ENCODE measurements at places on chromosomes 2 and 18.

DNA sequence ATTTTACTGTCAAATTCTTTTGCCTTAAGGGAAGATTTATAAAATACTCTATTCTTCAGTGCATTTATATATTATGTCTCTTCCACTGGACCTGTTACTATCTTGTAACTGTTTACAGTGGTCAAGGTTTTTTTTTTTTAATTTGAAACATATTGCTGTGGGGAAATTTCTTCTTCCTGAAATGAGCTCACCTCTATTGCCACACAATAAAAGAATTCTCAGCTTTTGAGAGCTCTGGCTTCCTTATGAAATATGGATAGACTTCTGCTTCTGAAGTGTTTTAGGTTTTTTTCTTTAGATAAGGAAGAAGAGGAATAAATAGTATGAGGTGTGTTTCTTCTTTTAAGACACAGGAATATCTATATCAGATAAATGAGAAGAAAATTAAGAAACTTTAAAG is 7.7 kb downstream of the VRK2 start:
- DNase-seq = no peak

DNA sequence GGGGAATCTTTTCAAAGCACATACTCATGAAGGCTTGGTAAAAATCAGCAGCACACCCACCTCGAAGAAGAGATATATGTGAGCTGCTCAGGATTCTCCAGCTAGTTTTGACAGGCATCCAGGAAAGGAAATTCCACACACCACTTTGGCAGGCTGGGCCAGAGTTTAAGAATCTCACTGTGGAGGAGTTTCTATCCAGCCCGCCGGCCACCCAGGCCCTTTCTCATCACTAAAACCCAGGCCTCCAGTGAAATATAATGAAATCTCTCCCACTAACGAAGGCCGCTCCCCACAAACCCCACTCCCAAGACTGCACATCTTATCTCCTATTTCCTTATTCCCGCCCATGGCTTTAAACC is 202.0 kb downstream of the GLI2 start:
- no peak for DNase-seq

DNA sequence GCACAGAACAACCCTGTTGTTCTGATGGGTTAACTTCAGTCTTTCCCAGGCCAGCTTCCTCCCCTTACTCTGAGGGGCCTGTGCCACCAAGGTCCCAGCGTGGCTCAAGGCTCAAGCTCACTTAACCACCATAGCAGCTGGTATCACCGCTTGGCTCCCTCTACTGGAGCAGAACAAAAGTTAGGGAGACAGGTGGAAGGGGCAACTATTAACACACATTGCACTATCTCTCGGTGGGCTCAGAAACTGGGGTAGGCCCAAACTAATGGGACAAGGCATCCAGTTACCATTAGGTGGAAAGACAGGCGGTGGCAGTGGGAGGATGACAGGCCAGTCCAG is 88.7 kb upstream of the ATL2 start:
- peak; percentile 23 for DNase-seq

GRCh38 chr2:15748736-15749323 is 157.2 kb downstream of the DDX1 start:
- DNase-seq = peak; percentile 17

GRCh38 chr2:224645722-224646121 is 60.6 kb upstream of the CUL3 start:
- DNase-seq = no peak

GRCh38 chr18:48295586-48296311 is 113.4 kb downstream of the ZBTB7C start:
- no peak for DNase-seq

- DNase-seq = no peak
Observed at GRCh38 chr2:174591740-174592139, 5.9 kb downstream of the WIPF1 start.

GRCh38 chr2:108571286-108571685 is 37.0 kb downstream of the LIMS1 start:
- DNase-seq = no peak

- DNase-seq = peak; percentile 71
Observed at GRCh38 chr18:23237524-23238151, 102.4 kb downstream of the CABLES1 start.

DNA sequence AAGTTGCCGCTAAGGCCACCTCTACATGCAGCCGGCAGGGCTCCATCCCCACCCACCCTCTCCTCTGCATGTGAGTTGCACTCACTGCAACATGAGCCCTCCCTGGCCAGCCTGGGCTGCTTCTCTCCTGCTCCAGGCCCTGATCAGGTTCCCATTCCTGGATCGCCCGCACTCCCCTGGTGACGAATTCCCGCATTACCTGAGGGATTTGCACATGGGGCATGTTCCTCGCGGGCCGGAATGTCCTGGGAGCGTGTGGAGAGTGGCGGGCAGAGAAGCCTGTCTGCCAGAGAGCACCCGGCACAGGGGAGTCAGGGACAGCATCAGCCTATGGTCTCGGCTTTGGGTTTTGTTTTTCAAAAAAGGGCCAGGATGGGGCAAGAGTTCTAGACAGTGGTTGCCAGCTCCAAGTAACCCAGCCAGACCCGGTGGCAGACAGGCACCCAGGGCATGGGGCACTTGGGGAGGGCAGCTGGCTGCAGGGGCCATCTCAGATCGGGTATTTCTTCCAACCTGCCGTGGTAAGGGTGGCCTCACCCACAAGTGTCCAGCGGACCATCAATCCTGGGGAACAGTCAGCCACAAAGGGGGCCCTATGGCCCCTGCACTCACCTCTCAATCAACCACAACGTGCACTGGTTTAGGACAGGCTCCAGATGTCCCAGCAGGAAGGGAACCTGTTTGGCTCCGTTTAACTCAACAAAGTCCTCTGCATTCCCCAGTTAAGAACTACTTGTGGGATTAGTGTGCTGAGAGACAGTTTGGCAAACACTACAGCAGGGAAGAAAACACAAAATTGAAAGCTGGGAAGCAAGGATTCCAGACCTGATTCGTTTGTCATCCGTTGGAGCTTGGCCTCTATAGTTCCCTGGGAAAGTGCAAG is 187.7 kb downstream of the SMAD7 start:
- no peak for DNase-seq

GRCh38 chr2:16617282-16618266 is 48.1 kb downstream of the CYRIA start:
- no peak for DNase-seq

- no peak for DNase-seq
Observed at GRCh38 chr18:69217196-69218000, 183.3 kb upstream of the DOK6 start.

GRCh38 chr2:60710707-60711106 is 45.4 kb upstream of the PAPOLG start:
- DNase-seq = no peak

DNA sequence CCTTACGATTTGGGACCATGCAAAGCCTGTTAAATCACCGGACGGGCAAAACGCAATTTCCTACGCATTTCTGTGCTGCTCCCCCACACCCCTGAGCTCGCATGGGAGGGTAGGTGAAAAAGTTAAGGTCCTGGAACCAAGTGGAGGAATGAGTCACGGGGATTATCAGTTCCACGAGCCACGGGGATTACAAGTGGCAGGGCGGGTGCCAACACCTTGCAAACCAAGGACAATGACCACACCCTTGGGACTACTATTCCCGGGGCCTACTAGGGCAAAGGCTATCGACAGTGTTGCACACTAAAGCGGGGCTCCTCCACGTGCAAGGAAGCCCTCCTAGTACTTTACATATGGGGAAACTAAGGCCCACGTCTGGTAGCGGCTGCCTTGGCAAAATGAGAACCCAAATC is 447 bp downstream of the RETSAT start:
- DNase-seq = peak; percentile 35

- no peak for DNase-seq
Observed at GRCh38 chr2:96345438-96345837, 9.9 kb downstream of the NCAPH start.

DNA sequence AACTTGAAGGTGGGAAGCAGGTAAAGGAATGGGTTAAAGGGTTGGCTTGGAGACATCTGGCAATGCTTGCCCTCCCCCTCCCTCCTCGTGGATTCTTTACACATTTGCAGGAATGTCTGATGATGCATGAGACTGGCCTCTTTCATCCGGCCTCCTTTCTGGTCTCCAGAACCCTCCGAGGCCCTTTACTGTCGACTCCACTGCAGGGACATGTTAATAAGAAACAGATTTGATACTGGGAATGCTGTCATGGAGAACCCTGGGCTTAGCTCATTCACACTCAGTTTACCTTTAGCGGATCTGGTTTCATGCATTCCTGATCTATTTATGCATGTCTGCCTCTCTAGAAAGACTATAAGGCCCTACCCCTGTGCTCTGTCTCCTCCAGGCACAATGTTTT is 238.7 kb downstream of the TGIF1 start:
- DNase-seq = no peak

DNA sequence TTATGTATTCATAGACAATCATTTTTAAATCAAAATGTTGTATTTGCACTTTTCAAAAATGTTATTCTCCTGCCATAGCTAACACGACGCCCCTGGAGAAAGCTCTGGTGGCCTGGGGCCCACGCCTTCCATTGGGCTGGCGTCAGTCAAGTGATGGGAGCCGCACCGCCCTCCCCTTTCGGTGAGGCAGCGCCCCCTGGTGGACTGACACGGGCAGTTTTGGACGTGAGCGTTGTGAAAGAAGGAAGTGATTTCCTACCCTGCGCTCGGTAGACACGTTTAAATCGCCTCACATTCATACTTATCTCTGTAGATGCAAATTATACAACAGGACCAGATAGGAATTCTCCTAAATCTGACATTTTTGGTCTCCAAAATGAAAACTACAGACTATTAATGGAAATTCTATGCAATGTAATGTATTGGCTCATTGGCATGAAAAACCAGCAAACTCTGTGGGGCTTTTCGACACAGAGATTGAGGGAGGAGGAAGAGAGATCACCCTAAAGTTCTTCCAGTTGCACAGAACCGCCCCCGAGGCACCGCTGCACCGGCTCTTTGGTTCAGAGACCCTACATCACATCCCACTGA is 326.2 kb upstream of the SOX11 start:
- DNase-seq = peak; percentile 67

- no peak for DNase-seq
Observed at GRCh38 chr2:28250006-28250405, 142.7 kb upstream of the FOSL2 start.

DNA sequence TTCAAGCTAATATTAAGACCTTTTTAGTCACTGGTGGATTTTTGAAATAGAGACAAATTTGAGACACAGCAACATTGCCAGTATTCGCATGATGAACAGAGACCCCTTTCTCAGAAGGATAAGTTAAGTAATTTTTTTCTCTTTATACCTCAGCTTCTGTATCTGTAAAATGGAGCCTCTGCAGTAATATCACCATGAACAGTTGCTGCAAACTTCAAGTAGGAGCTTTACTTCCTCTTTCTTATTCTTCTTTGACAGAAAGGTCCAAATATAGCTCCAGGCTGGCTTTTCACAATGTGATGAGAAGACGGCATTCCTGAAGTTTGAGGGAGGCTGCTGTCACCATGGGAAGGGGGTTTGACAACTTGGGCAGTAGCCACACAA is 158.7 kb downstream of the TDRD15 start:
- DNase-seq = no peak

DNA sequence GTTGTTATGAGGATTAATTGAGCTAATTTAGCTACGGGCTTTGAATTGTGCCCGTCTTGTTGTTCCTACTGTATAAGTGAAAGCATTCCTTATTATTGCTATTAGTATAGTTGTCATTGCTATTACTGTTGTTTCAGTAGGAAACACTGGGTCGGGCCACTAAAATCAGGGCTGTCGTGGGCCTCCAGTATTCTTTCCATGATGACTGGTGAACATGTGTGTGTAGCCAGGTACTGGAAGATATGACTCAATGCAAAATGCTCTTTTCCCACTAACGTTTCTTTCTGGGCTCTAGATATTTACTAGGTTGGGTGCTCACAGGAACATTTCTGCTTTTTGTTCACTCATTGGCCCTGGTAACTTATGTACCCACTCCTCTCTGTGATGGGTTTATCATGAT is 4.9 kb downstream of the TTL start:
- peak; percentile 49 for DNase-seq

GRCh38 chr2:236393101-236393500 is 128.9 kb upstream of the ASB18 start:
- no peak for DNase-seq

DNA sequence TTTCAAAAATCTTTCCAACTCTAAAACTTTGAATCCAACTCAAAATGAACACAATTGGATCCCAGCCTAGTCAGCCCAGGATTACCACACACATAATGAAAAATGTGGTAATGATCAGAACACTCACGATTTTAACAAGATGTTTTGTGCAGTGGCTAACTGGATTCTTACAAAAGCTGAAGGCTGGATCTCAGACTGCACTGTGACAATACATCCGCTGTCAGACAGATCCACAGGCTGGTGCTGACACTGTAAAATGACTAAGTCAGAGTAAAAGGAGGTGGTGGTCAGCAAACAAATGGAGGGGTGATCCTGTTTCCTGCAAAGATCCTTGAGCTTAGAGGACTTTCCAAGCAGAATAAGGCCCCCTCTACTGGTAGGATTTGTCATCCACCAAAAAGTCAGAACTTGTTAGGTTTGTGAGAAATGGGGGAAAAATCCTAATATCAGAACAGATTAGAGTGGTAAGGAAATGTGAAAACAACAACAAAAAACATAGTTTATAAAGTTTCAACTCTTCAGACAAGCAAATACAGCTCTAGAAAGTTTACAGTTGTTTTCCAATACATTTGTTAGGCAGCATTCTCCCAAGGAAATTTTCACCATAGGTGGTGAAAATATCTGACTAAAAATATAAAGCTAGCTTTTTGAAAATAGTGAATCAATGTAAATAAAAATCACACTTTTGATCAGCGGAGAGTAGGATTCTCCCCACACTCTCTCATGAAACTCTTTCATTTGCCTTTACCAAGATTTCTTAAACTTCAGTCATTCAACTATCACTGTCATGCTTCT is 211.9 kb downstream of the AGPS start:
- DNase-seq = no peak

GRCh38 chr2:12469141-12469561 is 247.6 kb upstream of the TRIB2 start:
- DNase-seq = no peak

DNA sequence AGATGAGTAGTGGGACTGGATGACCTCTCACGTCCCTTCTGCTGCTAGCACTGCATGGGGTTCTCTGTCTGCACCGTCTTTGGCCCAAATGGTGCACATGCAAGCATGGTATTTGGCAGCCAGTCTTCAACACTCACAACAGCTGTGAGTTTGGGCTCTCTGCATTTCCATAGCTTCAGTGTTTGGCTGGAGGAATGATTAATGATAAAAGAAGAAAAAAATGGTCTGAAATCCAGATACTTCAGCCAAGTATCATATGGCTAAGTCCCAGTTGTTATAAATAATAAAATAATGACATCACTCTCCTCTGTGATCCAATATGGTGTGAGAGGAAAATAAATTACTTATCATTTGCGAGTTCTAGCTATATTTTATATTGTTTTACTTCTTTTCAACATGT is 173.3 kb downstream of the DCDC2C start:
- no peak for DNase-seq

DNA sequence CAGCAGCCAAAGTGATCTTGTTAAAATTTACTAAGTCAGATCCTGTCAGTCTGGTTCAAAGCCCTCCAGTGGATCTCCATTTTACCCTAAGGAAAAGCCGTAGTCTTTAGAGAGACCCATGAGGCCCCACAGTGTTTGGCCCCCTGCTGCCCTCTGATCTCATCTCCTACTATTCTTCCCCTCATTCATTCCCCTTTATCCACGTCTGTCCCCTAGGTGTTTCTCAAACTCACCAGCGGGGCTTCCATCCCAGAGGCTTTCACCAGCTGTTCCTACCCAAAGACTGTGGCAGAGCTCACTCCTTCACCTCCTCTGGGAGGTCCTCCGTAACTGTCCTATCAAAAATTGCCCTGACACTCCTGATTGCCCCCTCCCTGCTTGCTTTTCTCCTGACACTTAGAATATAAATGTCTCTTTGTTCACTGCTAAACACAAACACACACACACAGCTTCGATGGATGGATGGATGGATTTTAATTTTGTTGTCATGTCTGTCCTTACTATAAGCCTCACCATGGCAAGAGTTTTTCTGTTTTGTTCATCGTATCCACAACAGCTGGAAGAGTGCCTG is 26.1 kb downstream of the LIMS1 start:
- no peak for DNase-seq
